Activated CD4-positive, alpha-beta memory T cell treated with anti-CD3 and anti-CD28 coated beads for 36 hours (primary cell): ENCODE measurements at places on chromosomes 3 and 15. TPM values are rescaled to one million over a fixed set of nuclear protein-coding genes. Genes with fewer than 3 reads are reported as not detected.

Gene ADIPOQ
- not detected for total RNA-seq

Gene FBXL2
- total RNA-seq, result not detected

Gene LAMB2
- total RNA-seq, result not detected

Gene GALK2
- total RNA-seq, result 33.1 TPM

Gene SLC30A4
- total RNA-seq, result 1.5 TPM

Gene GPR149
- total RNA-seq, result not detected

Gene SLC27A2
- 22.5 TPM for total RNA-seq

Gene SLC22A14
- not detected for total RNA-seq

Gene SLC12A1
- not detected for total RNA-seq

Gene CLDN1
- total RNA-seq, result 0.22 TPM

Gene GOLGA6B
- not detected for total RNA-seq

Gene CCDC191
- 3.5 TPM for total RNA-seq

DNA sequence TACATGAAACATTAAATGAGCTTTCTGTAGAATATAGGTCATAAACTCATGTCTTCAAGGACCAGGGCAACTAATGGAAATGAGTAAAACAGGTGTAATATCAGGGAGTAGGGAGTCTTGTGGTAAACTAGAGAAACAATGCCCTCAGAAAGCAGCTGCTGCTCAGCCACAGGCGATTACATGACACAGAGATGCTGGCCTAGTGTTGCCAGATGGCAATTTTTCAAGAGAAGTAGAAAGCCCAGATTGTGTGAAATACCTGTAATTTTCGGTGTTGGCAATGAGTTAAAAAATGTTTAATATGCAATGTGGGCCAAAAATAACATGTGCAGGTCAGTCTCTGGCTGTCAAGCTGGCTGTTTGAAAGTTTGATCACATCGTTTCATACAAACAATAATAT, 23.4 kb downstream of the NCEH1 start:
- H3K4me1 ChIP-seq, result peaks cover 12% of the 10 kb centered on the region
- H3K4me3 ChIP-seq, result no peak overlapping the region
- no peak for DNase-seq
- H3K36me3 ChIP-seq, result no peaks in the 10 kb centered on the region
- H3K27me3 ChIP-seq, result no peaks in the 10 kb centered on the region

DNA sequence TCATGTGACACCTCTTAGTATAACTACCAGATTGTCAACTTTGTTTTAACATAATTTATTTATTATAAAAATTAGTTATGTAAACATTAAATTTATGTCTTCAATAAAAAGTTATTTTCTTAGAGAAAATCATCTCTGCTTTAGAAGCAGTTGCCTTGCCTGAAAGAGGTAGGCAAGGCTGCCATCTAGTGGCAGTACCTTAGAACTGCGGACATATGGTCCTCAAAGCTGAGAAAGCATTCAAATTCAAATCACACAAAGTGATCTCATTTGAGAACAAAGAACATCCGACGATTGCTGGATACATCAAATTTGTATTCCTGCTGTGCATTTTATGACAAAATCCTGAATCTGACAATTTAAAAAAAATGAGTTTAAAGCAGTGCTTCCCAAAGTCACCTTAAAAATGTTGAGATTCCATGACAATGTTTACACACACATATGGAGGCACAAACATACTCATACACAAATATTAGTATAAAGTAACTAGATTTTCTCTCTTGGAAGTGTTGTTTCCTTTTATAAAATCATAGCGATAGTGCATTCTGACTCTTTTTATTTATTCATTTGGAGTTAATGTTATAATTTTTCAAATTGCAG, 617.4 kb downstream of the CADM2 start:
- peak; percentile 57 for DNase-seq
- no peak overlapping the region for H3K4me3 ChIP-seq
- H3K27ac ChIP-seq, result no peak overlapping the region
- H3K27me3 ChIP-seq, result no peaks in the 10 kb centered on the region
- H3K4me1 ChIP-seq, result no peaks in the 10 kb centered on the region

- no peaks in the 10 kb centered on the region for H3K36me3 ChIP-seq
- H3K27ac ChIP-seq, result no peak overlapping the region
- H3K27me3 ChIP-seq, result no peaks in the 10 kb centered on the region
- no peak overlapping the region for H3K4me3 ChIP-seq
- peak; percentile 40 for DNase-seq
These were observed 62.9 kb upstream of the ZBTB38 start for GRCh38 chr3:141305436-141305835.

DNA sequence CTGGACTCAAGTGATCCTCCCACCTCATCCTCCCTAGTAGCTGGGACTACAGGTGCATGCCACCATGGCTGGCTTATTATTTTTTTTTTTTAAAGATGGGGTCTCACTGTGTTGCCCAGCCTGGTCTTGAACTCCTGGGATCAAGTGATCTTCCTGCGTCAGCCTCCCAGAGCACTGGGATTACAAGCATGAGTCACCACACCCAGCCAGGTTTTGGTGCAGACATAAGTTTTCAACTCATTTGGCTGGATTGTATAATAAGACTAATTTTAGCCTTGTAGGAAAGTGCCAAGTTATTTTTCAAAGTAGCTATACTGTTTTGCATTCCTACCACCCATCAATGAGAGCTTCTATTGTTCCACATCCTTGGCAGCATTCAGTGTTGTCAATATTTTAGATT, 32.1 kb downstream of the BUB1B start:
- no peak overlapping the region for H3K4me3 ChIP-seq
- DNase-seq, result no peak
- no peaks in the 10 kb centered on the region for H3K27me3 ChIP-seq
- H3K36me3 ChIP-seq, result peaks cover 65% of the 10 kb centered on the region

- peaks cover 42% of the 10 kb centered on the region for H3K36me3 ChIP-seq
- no peak overlapping the region for H3K4me3 ChIP-seq
- peak overlapping the region; percentile 94 for H3K27ac ChIP-seq
- no peak for DNase-seq
These were observed 45.9 kb upstream of the RASA2 start for GRCh38 chr3:141440942-141441341.

- H3K36me3 ChIP-seq, result no peaks in the 10 kb centered on the region
- no peaks in the 10 kb centered on the region for H3K27me3 ChIP-seq
- H3K4me1 ChIP-seq, result no peaks in the 10 kb centered on the region
- no peak for DNase-seq
- H3K27ac ChIP-seq, result no peak overlapping the region
- no peak overlapping the region for H3K4me3 ChIP-seq
These were observed 428.1 kb downstream of the SOX2 start for GRCh38 chr3:182139627-182140357.

DNA sequence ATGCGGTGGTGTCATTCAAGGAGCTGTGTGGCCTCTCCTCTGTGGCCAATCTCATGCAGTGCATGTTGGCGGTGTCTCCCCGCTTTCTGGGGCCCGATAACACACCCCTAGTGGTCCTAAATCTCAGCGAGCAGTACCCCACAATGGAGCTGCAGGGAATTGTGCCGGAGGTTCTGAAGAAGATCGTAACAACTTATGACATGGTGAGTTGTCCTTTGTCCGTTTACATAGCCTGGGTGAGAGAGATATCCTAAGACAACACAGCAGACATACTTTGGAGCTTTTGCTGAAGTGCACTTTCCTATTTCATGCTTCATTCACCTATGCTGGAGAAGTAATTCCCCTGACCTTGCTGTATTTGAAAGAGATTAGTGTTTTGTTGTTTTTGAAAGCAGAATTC, 130.0 kb downstream of the PLCL2 start:
- H3K4me1 ChIP-seq, result peaks cover 18% of the 10 kb centered on the region
- no peak overlapping the region for H3K4me3 ChIP-seq
- H3K36me3 ChIP-seq, result peaks cover 18% of the 10 kb centered on the region
- DNase-seq, result no peak

DNA sequence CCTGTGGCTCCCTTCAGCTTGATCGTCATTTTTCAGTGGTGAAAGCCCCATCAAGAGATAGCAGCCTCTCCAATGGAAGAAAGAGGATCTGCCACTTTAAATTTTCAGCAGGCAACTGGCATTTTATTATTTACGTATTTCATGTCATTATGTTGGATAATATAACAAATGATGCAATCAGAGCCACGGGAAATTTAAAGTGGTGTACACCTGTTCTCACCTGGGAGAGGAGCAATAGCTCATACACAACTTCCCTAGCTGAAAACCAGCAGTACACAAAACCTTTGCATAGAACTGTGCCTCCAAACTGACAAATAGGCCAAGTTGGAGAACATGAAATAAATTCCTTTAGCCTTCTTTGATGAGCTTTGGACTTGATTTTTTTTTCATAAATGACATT, 136.9 kb downstream of the SATB1 start:
- DNase-seq, result no peak
- peaks cover 2% of the 10 kb centered on the region for H3K27me3 ChIP-seq
- no peak overlapping the region for H3K27ac ChIP-seq
- no peaks in the 10 kb centered on the region for H3K36me3 ChIP-seq

DNA sequence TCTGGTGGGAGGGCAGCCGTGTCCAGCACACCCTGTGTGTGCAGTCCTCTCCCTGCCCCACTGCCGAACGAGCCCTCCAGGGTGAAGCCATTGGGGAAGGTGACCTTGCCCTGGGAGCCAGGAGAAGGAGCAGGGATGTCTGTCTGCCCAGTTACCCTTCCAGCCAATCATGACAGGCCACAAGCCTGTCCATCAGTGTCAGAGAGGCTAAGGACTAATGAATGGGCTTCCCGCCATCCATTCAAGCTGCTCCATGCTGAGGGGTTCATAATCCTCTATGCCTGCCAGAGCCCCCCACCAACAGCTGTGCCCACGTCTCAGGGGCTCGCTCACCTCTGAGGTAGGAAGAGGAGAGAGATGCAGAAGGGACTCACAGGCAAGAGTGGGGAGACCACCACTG, 15.2 kb downstream of the ALS2CL start:
- no peak overlapping the region for H3K4me3 ChIP-seq
- DNase-seq, result no peak
- no peaks in the 10 kb centered on the region for H3K27me3 ChIP-seq
- H3K36me3 ChIP-seq, result no peaks in the 10 kb centered on the region

DNA sequence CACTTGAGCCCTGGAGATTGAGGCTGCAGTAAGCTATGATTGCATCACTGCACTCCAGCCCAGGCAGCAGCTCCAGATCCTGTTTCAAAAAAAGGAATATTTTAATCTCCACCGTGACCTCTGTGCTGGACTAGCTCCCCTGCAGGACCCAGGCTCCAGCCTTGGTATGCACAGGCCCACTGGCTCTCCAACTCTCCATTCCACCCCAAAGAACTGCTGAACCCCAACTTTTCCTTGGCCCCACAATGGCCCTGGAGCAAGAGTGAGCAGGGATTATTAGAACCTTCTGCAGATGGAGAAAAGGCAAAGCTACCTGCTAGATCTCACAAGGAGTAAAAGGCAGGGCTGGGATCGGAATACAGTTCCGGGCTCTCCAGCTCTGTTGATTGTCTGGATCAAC, 32.8 kb upstream of the SFMBT1 start:
- no peak overlapping the region for H3K4me3 ChIP-seq
- no peaks in the 10 kb centered on the region for H3K4me1 ChIP-seq
- H3K27me3 ChIP-seq, result no peaks in the 10 kb centered on the region
- no peak overlapping the region for H3K27ac ChIP-seq

- H3K27ac ChIP-seq, result no peak overlapping the region
- peaks cover 18% of the 10 kb centered on the region for H3K27me3 ChIP-seq
- no peaks in the 10 kb centered on the region for H3K36me3 ChIP-seq
- H3K4me3 ChIP-seq, result no peak overlapping the region
- no peak for DNase-seq
- H3K4me1 ChIP-seq, result no peaks in the 10 kb centered on the region
These were observed 3.3 kb downstream of the GABRG3 start for GRCh38 chr15:26974120-26974780.

DNA sequence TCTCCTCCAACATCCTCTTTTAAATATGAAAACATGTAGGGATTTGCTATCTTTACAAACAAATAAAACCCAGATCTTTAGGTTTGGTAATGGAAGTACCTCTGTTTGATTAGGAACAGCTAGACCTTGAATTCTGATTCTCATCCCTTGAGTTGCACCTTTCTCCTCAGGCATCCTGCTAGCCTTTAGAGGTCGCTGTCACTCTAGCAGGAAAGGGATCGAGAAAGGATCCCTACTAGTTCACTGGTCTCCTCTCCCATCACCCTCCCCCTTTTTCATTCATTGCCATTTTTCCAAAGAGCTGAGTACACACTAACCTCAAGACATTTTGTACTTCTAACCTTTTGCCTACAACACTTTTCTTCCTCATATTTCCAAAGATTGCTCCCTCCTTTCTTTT, 569.8 kb downstream of the RBMS3 start:
- H3K4me3 ChIP-seq, result no peak overlapping the region
- H3K4me1 ChIP-seq, result no peaks in the 10 kb centered on the region
- no peaks in the 10 kb centered on the region for H3K27me3 ChIP-seq
- H3K36me3 ChIP-seq, result no peaks in the 10 kb centered on the region

GRCh38 chr3:39528844-39529243, 61.4 kb downstream of the MOBP start:
- H3K36me3 ChIP-seq, result no peaks in the 10 kb centered on the region
- H3K27ac ChIP-seq, result no peak overlapping the region
- H3K4me1 ChIP-seq, result no peaks in the 10 kb centered on the region

DNA sequence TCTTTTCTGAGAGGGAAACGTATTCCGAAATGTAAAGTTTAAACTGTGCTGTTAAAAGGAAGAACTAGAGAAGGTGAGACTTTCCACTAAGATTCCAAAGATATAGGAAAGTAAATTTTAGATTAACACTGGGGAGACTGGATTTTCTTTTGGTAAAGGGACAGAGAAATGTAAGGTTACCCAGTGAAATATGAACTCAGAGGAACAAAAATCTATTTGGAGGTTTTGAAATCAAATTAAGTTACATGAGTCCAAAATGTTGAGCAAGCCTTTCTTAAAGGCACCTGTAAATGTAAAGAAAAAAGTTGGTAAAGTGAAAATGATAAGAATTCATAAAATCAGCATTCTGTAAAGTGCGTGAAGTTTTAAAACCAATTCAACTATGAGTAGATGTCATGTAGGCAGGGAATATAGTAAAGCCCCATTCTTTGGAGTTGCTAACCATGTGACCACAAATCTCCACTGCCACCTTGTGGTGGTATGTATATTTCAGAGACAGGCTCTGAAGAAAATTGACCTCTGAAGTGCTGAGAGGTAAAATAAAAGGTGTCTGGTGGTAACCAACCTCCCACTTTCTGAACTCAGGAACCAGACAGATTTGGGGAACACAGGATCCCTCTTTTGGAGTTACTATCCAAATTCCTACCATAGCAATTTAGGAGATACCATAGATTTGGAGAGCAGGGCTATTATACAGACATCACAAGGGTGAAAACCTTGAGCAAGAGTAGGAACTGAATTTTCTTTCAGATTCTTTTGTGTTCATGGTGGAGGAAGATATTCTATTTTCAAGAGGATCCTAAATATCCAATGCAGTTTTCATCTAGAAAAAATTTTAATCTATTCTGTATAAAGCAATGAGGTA, 215.3 kb downstream of the ROBO2 start:
- H3K4me1 ChIP-seq, result no peaks in the 10 kb centered on the region
- no peak overlapping the region for H3K4me3 ChIP-seq
- H3K36me3 ChIP-seq, result no peaks in the 10 kb centered on the region
- H3K27ac ChIP-seq, result no peak overlapping the region

- H3K36me3 ChIP-seq, result no peaks in the 10 kb centered on the region
- no peak overlapping the region for H3K4me3 ChIP-seq
- DNase-seq, result no peak
- H3K4me1 ChIP-seq, result no peaks in the 10 kb centered on the region
- no peaks in the 10 kb centered on the region for H3K27me3 ChIP-seq
- no peak overlapping the region for H3K27ac ChIP-seq
These were observed 241.9 kb downstream of the ALCAM start for GRCh38 chr3:105608623-105609022.

- no peak overlapping the region for H3K4me3 ChIP-seq
- no peaks in the 10 kb centered on the region for H3K4me1 ChIP-seq
- no peaks in the 10 kb centered on the region for H3K27me3 ChIP-seq
- no peak overlapping the region for H3K27ac ChIP-seq
These were observed 311.7 kb upstream of the ZNF717 start for GRCh38 chr3:76096836-76097588.

- no peak overlapping the region for H3K4me3 ChIP-seq
- no peak overlapping the region for H3K27ac ChIP-seq
- no peaks in the 10 kb centered on the region for H3K27me3 ChIP-seq
- peaks cover 27% of the 10 kb centered on the region for H3K36me3 ChIP-seq
- peaks cover 50% of the 10 kb centered on the region for H3K4me1 ChIP-seq
These were observed 10.6 kb downstream of the ST6GAL1 start for GRCh38 chr3:186940967-186941366.
